ENCODE measurements at places on chromosomes 2 and 18. TPM values are rescaled to one million over a fixed set of nuclear protein-coding genes. Genes with fewer than 3 reads are reported as not detected.

- DNase-seq: no peak
Observed at GRCh38 chr2:134198006-134198634, 55.8 kb upstream of the MGAT5 start.

CCDC68 gene
- polyA plus RNA-seq: 7.3 TPM

GRCh38 chr2:149365931-149366583, 35.7 kb downstream of the LYPD6 start:
- DNase-seq: no peak

DNA sequence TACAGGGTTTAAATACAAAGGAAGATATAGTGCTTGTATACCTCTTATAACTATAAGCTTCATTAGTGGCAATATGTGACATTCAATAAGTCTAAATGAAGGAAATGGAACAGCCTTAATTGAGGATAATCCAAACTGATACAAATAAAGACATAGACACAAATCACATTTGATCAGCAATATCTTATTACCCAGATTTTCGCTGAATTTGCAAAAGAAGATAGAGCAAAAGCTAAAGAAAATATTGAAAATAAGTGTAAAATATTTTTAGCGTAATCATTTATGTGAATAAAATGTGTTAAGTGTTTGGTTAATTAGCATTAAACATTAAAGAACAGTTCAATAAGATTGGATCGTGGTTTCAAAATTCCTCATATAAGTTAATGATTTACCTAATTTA, 51.2 kb downstream of the CCDC148 start:
- no peak for DNase-seq

GRCh38 chr2:233981574-233982420, 64.6 kb downstream of the TRPM8 start:
- no peak for DNase-seq

HJURP gene
- polyA plus RNA-seq: 12.2 TPM

ITGB6 gene
- polyA plus RNA-seq: not detected

DNA sequence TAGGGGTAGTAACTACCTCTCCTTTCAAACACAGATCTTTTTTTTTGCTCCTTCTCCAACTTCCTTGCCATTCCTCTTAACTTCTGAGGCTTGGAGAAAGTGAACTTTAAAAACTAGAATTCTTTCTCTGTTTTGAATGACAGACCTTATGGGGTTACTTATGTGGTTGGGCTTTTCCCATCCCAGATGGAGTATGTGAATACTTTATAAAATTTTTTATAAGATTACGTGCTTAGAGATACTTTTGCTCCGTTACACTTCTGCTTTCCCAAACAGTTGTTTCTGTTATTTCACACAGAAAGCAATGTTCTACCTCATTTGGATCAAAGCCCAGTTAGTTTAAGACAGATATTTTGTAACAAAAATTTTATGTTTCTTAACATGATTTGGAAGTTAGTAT, 20.2 kb downstream of the GREB1L start:
- no peak for DNase-seq

DNA sequence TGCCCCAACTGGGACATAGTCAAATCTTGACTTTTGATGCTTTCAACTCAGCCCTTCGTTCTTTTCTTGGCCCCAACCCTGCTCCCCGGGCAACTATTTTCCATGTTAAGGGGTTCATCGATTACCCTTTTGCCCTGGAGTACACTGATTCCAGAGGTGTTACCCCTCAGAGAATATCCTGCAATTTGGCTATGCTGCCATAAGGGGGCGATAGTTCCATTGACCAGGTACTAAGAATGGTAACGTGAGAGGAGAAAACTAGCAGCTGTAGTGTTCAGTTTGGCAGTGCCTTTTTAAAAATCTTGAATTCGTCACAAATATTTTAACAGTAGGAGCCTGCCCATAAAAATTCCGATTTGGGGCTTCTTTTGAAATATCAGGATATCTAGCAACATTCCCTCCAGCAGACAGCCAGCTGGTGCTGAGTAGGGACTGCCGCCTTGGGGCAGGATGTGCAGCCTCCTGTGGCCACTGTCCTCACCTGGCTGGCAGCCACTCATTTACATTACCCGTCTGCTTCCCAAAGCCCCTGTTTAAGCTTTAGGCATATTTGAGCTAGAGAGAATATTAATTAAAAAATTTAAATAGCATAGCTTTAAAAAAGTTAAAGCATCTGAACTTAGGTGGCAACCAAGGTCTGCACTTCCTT, 146.3 kb upstream of the SKOR2 start:
- DNase-seq: no peak

DNA sequence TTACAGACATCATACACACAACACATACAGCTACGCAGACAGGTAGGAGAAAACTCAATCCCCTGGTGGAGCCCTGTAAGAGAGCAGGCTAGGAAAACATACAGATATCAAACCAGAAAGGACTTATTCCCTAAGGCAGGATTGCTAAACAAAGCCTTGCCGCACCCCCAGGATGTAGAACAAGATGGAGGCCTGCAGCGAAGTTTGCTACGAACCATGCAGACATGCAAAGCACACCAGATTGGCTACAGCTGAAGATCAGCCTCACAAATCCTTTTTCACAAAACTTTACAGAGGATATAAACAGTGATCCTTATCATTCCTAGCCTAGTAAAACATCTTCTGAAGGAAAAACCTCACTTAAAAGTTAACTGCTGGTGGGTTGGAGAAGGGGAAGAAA, 28.3 kb downstream of the C18orf54 start:
- DNase-seq: no peak

GRCh38 chr18:50231621-50232020, 34.7 kb downstream of the CFAP53 start:
- DNase-seq: no peak

SERPINB5 gene
- not detected for polyA plus RNA-seq

DNA sequence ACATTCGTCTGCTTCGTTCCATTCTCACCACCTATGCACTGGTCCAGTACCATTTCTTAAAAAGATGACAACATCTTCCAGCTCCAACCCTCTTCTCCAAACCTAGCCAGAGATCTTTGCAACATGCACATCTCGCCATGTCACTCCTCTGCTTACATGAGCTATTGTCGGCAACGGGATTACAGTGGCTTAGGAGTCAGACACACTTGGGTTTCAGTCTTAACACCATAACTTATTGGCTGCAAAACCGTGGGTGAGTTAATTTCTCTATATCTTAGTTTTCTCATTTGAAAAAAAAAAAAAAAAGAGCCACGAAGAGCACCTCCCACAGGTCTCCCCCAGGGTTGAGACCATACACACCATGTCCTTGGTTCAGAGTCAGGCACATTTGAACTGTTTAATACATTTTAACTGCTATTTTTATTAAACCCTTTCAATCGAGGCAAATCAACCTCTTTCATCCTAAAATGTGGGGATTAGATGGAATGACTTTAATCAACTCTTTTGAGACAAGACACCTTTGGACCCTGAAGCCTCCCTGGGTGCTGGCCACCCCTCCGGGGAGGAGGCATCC, 889 bp downstream of the ANKRD29 start:
- no peak for DNase-seq

C2orf92 gene
- 1.3 TPM for polyA plus RNA-seq

GRCh38 chr2:100819370-100820272, at the start of gene NPAS2:
TSS of gene NPAS2 (plus strand) at chr2:100820139. CDS start at chr2:100904755, 84,616 bp downstream.
- no peak for DNase-seq

DNA sequence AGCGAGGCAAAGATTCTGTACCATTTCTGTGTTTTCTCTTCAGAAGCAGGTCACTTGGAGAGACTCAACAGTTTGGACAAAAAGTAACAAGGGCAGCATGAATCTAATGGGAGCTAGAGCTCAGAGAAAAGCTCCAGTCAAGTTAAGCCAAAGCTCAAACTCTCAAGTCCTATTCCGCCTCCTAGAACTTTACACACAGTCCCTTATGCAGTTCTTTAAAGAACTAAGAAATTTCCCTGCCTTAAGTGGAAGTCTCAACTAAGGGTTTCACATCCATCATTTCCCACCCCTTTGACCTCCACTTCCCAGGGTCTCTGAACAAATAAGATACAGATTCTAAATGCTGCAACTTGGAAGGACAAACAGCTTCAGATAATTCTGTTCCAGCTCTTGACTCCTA, 121.3 kb upstream of the RNU4ATAC start:
- no peak for DNase-seq

DNA sequence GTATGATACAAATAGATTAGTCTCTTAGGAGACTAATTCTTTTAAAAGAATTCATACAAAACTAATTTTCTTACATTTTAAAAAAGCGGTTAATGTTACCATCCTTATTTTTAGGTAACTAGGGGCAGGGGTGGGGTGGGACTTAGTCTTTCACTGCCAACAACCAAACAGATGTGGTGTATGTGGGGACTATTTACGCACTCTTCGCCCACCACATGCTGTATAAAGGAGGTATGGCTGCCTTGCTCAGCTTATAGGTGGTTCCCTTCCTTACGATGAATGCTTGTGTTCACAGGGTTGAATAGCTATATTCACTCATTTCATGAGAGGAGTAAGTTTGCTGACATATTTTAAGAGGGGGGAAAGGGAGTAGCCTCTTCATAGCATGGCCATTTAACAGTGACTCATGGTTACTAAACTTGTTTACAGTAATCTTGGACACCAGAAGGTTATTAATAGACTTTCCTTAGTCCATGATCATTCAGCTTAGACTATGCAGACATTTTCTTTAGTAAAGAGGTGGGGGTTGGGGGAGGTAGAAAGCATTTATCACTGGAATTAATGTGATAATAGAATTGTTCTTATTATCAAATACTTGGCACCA, 61.8 kb downstream of the CAB39 start:
- peak; percentile 51 for DNase-seq

- no peak for DNase-seq
Observed at GRCh38 chr2:237455764-237456163, 31.3 kb upstream of the MLPH start.

DNA sequence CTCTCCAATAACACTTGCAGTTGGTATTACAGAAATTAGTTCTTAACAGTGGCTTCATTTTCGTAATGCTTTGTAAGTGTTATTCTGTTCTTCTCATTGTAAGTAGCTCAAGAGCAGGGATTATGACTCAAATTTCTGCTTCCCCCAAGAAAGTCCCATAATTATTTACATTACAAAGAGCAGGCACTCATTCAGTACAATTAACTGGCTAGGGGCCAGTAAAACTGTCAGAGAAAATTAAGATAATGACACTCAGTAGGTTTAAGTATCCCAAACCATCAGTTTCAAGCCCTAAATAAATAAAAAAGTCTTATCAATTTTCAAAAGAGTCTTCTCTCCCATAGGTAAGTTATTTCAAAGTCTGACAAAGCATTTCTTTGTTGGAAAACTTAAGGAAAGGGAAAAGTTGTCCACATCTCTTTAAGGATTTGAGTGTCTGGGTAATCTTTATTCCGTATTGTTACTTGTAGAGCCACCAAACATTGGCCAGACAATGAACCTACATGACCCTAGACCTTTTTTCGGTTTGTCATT, 137.1 kb downstream of the ARHGAP28 start:
- DNase-seq: no peak

UGT1A1 gene
- not detected for polyA plus RNA-seq

KIF5C gene
- polyA plus RNA-seq: 0.12 TPM

DNA sequence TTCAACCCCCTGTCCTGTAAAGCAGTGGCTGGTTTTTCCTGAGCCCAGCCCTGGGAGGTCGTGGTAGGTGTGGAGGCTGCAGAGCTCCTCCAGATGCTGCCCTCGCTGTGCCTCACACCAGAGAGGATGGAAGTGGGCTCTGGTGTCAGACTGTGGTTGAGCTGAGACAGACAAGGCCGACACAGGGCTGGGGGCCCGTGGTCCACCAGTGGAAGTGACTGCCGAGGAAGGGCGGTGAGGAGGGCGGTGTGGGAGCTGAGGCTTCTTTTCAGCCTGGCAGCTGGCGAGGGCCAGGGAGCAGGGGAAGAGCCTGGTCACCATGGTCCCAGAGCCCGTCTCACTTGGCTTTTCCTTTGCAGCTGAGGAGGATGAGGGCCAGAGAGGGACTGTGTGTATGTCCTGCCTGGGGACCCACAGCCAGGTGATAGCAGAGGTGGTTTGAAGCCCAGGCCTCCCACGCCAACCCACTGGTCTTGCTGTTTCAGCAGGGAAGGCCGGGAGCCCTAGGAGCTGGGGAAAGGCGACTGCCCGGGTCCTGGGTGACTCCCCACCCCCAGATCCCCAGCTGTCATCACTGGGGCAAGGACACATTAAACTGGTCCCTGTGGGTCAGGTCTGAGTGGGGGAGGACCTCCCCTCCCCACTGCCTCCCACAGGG, 8.5 kb downstream of the SFTPB start:
- DNase-seq: no peak

- DNase-seq: no peak
Observed at GRCh38 chr2:193476171-193476800, 1281.6 kb upstream of the TMEFF2 start.

- no peak for DNase-seq
Observed at GRCh38 chr18:46917108-46917802, at the start of the genes KATNAL2 and PIAS2. TSS of gene KATNAL2 (plus strand) at chr18:46917602. CDS start at chr18:46946873, 29,271 bp downstream. TSS of gene PIAS2 (minus strand) at chr18:46917507. CDS start at chr18:46917345, 162 bp downstream.

DNA sequence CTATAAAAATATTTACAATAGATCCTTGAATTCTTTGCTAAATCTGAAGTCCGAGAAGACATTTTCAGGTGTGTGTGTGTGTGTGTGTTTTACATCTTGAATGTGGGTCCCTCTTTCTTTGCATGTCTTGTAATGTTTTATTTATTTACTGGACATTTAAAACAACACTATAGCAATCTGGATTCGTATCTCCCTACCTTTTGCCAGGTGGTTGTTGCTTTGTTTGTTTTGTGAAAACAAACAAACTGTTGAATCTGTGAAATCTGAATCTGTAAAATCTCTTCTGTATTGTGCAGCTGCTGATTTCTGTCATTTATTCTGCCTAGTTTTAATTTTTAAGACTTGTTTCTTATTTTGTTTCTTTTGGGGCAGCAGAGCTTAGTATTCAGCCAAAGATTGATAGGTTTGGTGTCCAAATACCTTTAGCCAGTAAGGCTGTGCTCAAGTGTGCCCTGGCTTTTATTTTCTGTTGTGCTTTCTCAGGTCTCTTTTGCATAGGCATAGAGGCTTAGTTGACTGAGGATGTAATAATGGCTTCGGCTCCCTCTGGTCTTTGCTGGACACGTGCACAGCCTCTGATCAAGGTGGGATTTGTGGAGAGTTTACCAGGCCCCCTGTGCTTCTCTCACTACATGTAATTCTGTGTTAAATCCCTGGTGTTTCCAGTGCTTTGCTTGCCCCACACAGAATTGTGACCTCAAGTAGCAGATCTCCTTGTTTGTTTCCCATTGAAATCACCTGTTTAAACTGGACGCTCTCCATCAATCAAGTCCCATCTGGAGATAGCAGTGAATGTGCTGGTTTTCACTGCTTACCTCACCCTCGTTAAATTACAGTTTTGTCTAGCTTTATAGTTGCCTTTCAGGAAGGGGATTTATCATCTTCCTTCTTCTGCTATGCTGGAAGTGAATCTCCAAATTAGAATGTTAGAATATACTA, 71.1 kb downstream of the BIRC6 start:
- DNase-seq: no peak

Measured in AG04450 (cell line).